ENCODE measurements at places on chromosomes 4 and X.

- DNase-seq, result no peak
These were observed 11.1 kb downstream of the LSM6 start for GRCh38 chr4:146186596-146186995.

GRCh38 chrX:23103546-23103945 lies 103.8 kb downstream of the DDX53 start:
- no peak for DNase-seq

DNA sequence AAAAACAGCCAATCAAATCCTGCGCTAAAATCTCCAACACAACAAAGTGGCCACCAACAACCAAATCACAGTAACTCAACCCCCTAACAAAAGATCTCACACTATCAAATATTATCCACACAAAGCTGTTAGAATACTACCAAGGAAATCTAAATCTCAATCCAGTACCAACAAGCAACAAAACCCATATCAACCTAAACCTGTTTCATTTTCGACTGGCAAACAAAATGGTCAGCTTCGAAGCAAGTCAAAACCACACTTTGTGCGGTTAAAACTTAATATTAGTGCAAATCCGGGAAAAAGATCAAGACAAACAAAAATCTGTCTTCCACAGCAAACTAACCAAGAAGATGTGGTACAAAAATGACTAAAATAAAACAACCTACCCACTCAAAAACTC lies 28.7 kb upstream of the MUC7 start:
- no peak for DNase-seq

DNA sequence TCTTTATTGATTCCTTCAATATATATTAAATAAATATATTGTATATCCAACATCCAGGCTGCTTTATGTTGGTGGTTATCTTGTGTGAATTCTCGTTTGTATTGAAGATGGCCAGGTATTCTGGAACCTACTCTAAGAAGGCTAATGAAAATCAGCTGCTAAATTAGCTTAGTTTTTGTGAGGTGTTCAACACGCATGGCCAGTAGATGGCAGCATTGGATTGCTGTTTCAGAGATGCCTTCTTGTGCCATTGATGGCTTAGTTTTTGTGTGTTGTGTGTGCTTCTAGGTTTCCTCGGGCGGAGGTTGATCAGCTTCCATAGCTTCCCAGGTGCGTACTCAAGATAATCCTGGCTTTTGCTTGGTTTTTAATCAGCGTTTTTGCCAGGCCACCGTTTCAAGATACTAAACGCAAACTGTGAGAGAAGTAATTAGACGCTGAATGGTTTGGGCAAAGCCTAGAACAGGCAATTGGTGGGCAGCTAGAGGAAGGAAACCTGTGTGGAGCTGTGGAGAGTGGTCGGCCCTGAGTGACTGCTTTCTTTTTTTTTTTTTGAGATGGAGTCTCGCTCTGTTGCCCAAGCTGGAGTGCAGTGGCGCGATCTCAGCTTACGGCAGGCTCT lies 15.1 kb downstream of the NOCT start:
- DNase-seq, result peak; percentile 79

- no peak for DNase-seq
These were observed 31.9 kb upstream of the TLR3 start for GRCh38 chr4:186036976-186037581.

DNA sequence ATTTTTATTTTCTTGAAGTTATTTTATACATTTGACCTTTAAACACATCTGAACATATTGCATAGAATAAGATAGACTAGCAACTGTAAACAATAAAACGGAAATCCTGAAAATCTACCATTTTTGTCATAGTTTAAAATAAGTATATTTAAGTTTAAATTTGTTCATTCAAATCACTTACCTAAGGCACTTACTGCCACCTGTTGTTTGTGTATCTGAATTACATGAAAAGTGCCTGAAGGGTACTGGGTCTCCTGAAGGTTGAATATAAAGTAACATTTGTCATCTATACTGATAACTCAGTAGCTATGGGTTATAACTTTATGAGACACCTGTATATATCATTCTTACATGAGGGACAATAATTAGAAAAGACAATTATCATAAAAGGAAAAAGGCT lies 38.6 kb downstream of the TRPC5 start:
- DNase-seq, result no peak

DNA sequence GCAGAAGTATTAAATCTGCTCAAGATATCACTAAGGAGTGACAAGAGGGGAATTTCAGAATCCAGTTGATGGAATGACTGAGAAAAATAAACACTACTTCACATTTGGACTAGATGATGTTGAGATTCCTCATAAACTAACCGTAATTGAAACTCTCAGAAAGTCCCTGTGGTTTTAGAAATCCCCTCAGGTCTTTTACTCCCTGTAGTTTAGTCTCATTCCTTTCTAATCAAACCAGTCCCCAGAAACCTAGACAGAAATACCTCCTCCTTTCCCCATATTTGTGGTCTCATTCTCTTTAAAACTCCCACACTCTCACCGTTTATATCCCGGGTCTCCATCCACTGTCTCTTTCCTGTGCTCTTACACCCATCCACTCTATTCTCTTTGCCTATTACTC lies 15.0 kb upstream of the TLR1 start:
- DNase-seq, result no peak

- no peak for DNase-seq
These were observed 8.9 kb downstream of the MSANTD1 start for GRCh38 chr4:3257556-3258482.

Measured in BE2C (cell line).